Activated naive CD4-positive, alpha-beta T cell treated with Interleukin-2 at 50 U/mL for 16 hours (primary cell): ENCODE measurements at places on chromosomes 3 and 15.

- DNase-seq: no peak
These were observed 15.4 kb downstream of the PTX3 start for GRCh38 chr3:157452097-157452496.

DNA sequence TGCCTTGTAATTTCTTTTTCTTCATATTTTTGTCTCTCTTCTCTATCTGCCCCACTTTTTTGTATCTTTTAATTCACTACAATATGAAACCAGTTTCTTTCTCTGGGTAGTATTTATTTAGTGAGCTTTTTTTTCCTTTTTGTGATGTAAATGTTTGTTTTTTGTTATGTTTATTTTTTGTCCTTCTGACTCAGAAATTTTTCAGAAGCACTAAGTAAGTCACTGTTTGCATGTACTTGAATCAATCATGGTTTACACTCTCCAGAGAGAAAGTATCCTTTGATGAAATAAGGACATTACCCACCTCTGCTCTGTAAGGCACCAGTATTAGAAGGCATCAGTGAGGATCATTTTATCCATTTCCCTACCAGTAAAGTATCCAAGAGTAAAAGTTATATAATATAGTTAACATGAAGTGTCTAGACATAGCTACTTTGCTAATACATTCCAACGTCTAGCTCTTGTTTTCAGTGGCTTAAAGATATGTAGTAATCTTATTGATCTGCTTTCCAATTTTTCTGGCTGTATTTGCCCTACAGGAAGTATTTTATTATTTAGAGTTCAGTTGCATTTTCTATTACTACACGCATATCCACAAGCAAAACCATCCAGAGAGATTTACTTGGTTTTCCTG, 25.4 kb downstream of the FILIP1L start:
- DNase-seq: no peak

- no peak for DNase-seq
These were observed 289.6 kb upstream of the LRRN1 start for GRCh38 chr3:3509665-3510064.

GRCh38 chr15:70453238-70453637, 310.1 kb downstream of the UACA start:
- DNase-seq: no peak

- no peak for DNase-seq
These were observed 161.0 kb upstream of the SLC24A5 start for GRCh38 chr15:47959617-47960413.

DNA sequence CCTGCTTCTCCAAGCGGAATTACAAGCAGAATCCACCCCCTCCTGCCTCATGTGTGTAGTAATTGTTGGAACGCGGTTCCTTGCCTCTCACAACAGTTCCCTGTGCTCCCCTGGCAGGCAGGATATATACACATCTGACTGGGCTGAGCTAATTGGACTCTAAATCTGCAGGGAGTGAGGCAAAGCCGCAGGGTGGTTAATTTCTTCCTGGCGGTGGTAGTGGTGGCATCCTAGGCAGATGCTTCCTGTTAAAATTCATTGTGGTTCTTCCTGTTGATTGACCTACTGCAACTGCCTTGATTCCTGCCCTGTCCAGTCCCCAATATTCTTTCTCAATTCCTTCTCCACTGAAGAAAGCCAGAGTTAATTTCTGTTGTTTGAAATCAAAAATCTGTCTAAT, 202.9 kb upstream of the PROK2 start:
- no peak for DNase-seq

GRCh38 chr3:13673207-13673606, 124.3 kb downstream of the FBLN2 start:
- no peak for DNase-seq

- no peak for DNase-seq
These were observed 13.1 kb upstream of the SKOR1 start for GRCh38 chr15:67812241-67812644.

GRCh38 chr3:138781012-138781470, 53.7 kb downstream of the PIK3CB start:
- DNase-seq: peak; percentile 37

DNA sequence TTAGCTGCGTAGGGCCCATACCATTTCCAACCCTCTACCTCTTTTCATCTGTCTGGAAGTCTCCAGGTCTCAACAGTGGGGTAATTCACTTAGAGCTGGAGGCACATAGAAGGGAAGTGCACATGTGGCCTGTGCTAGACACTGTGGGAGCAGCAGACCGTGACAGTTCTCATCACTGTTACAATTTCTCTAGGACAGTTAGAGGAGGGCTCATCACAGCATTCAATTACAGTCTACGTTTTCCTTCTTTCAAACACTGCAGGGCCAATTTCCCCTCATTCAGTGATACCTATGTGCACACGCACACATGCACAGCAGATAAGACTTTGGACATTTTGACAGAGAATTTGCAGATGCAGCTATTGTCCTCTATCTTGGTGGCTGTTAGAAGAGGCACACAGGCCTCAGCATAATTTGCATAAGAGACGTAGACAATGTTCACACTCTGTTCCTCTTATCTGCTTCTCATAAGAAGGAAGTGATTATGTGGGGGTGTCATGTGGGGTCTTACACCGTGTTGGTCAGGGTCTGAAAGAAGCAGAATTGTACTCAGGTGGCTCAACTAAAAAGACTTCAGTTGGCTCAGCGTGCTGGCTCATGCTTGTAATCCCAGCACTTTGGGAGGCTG, 12.6 kb upstream of the HRG start:
- DNase-seq: no peak

- DNase-seq: no peak
These were observed 390.4 kb downstream of the ZIC1 start for GRCh38 chr3:147799601-147800000.

- DNase-seq: no peak
These were observed at the start of gene GABRA5 for GRCh38 chr15:26866298-26867199. GABRA5 (plus strand) TSS chr15:26867062; CDS start chr15:26869249, 2,187 bp downstream.

- no peak for DNase-seq
These were observed 29.8 kb upstream of the CHL1 start for GRCh38 chr3:166799-167198.

GRCh38 chr3:11096266-11097139, 57.8 kb upstream of the HRH1 start:
- DNase-seq: peak; percentile 74

DNA sequence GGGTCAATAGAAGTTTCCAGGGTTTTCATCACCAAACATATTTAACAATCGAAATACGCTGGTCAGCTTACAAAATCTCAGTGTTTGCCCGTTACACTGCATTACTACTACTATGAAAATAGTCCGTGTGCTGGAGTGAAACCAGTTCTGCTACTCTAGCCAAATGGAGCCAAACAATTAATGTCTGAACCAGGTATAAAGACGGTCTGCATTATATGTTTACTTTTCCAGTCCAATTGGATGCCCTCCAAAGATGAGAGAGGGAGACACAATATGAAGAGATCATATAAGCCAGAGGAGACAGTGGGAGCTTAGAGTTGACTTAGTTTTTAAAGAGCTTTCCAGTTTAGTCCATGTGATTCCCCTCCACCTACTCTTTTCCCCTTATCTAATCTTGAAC, 6.3 kb upstream of the DUT start:
- no peak for DNase-seq

DNA sequence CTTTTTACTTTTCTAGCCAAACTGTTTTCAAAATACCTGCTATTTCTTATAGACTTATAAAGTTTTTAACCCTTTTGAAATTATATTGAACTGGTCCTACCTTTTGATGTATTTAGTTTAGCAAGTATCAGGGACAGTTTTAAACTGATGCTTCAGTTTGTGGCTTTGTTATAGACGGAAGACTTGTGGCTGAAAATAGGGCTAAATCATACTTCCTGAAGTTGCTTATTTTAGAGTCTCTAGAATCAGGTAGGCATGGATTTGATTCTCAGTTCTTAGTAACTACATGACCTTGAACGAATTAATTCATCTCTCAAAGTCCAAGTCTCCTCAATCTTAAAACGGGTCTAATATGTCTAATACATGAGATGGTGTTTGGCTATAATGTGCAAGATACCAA, 322.8 kb downstream of the RAP2B start:
- no peak for DNase-seq

DNA sequence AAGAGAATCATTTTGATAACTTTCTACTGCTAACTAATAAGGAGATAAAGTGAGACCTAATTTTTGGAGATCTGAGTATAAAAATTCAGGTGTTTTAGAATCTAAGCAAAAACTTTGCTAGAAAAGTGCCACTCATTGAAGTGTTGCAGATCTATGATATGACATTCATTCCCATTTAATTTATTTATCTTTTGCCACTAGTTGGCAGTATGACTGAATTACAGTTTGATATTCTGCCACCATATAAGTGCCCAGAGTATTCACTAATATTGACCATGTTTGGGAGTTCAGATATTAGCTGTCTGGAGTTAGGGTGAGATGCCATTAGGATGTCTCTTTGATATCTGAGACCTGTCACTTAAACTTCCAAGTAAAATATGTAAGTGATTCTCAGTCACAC, 251.3 kb upstream of the GBE1 start:
- no peak for DNase-seq

GRCh38 chr3:171212648-171213047, 186.1 kb upstream of the SLC2A2 start:
- DNase-seq: no peak

- no peak for DNase-seq
These were observed 96.6 kb downstream of the SEMA6D start for GRCh38 chr15:47813748-47814384.

DNA sequence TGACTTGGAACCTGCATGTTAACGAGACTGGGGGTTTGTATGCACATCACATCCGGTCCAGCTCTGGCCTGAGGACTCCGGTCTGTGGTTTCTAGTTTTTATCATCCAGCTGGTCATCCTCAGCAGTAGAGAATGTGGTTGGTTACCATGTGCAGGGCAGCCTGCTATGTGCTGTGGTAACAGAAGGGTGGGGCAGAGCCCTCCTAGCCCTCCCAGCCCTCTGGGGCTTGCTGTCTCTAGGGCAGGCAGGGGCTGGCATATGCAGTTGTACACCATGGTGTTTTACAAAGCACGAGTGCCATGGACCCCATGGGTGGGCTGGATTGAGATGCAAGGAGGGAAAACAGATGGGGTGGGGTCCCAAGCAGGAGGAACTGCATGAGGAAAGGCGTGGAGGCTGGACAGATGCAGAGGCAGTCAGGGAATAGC, 70.2 kb downstream of the APBA2 start:
- no peak for DNase-seq

DNA sequence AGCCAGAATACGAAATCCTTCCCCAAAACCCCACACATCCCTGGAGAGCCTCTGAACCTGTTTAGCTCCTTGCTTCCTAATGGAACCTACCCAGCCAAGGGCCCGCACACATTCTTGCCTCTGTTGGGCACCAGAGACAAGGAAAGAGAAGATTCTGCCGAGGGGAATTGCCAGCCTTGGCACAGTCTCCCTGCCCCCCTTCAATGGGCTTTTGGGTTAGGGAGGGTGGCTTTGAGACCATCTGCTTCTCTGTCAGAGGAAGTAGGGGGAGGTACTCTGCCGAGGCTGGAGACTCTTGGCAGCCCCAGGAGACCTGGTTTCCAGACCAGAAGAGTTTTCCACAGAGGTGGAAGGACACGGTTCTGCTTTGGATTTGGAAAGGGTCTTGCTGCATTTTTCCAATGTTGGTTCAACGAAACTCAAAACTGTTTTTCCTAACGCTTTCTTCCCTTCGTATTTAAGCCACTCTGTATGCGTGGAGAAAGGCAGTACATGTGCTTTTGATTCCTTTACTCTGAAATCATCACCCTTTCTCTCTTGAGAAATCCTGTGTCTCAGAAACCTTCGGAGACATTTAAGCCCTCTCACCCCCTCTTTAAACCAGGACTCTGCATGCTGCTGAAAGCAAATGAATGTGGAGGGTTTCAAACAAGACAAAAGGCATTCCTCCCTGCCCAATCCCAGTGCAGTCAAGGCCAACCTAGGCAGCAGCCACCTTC, 78.8 kb upstream of the PRR23C start:
- no peak for DNase-seq

DNA sequence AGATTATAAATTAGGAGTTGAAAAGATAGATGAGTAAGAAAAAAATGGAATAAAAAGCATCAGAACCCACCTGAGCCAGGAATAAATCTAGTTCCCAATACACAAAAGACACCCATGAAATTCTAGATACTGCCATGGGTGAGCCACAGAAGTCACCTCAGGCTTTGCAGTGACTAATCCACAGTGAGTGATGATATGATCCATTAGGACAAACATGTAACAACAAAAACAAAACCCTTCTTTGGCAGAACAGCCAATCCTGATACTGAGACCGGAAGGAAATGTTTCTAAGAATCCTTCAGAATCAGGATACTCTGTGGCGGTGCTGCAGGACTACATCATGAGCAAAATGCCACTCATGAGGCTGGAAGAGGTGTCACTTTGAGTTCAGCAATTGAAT, 15.0 kb upstream of the MINDY4B start:
- DNase-seq: no peak

GRCh38 chr3:16467393-16467792, 46.1 kb downstream of the RFTN1 start:
- DNase-seq: peak; percentile 16
